ACHN (cell line): ENCODE measurements at places on chromosomes 7 and 10.

DNA sequence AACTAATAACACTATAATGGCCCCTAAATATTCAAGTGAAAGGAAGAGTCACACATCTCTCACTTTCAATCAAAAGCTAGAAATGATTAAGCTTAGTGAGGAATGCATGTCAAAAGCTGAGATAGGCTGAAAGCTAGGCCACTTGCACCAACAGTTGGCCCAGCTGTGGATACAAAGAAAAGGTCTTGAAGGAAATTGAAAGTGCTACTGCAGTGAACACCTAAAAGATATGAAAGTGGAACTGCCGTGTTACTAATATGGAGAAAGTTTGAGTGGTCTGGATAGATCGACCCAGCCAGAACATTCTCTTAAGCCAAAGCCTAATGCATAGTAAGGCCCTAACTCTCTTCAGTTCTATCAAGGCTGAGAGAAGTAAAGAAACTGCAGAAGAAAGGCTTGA lies 12.1 kb upstream of the SNX13 start:
- DNase-seq, result no peak

DNA sequence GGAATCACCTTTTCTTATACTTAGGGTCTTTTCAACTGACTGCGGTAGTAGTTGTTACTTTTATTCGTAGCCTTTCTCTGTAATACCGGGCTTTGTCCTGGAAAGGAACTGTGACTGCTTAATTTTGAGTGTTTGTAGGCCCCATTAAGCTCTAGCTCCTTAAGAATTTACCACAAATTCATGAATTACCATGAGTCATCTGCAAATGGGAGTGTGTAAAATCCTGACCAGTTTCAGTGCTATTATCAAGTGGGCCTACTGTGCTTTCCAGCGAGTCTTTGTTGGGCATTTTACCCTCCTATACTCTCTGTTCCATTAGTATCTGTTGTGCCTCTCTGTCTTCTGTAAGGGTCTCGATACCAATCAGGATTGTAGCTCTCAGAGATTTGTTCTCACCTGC lies 49.7 kb downstream of the ZMYND11 start:
- DNase-seq, result peak; percentile 6

DNA sequence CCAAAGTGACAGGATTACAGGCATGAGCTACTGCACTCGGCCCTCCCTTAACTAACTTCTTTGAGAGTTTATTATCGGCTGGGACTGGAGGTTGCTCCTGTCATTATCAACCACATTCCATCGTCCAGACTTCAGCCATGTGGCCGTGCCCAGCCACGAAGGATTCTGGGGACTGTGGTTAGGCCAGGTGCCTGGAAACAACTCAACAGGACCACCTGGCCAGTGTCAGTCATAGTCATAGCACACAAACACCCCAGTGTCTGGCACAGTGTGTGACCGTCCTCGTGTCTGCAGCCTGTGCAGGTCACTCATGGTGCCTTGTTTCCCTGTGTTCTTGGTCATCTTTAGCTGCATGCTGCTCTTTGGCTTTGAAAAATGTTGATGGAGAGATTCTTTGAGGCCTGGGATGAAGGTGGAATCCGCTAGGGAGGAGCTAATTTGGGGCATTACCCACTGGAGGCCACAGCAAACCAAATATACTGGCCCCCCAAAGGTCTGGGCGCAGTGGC lies 12.7 kb upstream of the AMZ1 start:
- no peak for DNase-seq

DNA sequence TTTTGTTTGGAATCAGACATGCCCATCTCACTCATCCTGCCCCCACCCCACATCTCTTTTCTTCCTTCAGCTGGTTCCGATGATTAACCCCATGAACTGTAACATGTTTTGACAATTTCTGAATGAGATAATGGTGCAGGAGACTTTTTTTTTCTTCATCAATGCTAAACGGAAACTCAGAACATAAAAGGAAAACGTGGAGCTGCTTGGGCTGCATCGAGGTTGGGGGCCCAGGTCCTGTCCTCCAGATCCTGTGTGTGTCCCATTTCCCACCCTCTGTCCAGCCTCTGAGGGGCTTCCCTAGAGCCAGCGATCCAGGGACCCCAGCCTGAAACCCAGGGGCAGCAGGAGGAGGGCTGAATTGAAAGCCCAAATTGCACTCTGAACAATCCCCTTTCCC lies 263.8 kb upstream of the GRB10 start:
- no peak for DNase-seq

- DNase-seq, result no peak
These were observed 2.9 kb downstream of the ELN start for GRCh38 chr7:74030861-74031260.

DNA sequence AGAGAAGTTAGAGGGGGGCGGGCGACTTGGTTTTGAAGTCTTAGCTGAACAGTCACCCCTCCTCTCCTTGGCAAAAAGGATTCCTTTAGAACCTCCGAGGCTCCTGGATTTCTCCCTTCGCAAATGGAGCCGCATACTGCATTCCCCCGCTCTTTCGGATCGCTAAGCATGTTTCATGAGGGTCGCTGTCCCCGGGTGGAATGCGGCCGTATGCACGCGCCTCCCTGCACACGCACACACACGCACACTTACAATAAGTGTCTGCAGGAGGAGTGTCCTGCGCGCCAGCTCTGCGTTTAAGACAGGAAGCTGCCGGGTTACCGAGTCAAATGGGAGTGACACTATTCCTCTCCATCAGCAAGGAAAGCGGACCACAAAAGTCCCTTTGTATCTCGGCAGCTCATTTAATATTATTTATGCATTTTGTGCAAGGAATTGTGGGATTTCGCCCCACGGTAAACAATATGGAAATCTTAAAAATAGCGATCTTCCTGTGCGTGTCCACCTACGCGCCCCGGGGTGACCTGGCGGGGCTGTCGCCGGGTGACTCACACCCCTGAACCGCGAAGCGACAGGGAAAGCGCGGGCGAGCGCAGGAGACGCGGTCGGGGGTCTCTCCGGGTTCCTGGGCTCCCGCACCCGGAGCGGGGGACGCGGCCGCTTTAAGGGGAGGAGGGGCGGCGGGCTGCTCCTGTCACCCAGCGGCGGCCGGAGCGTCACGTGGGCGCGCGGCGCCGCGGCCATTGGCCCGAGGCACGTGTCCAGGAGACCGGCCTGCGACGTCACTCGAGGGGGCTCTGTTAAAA lies 988 bp upstream of the EN2 start:
- DNase-seq, result peak; percentile 89

DNA sequence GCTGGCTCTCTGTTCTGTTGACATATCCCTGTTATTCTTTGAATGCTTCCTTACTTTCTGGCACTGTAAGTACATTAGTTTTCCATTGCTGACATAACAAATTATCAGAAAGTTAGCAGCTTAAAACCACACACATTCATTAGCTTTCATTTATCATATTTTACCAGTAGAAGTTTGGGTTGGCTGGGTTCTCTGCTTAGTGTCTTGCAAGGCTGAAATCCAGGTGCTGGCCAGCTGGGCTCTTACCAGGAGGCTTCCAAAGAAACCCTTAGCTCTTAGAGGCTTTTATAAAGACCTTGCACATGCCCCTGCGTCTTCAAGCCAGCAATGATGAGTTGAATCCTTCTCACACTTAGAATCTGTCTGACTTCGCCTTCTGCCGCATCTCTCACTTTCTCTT lies 160.6 kb downstream of the MLLT10 start:
- DNase-seq, result no peak

DNA sequence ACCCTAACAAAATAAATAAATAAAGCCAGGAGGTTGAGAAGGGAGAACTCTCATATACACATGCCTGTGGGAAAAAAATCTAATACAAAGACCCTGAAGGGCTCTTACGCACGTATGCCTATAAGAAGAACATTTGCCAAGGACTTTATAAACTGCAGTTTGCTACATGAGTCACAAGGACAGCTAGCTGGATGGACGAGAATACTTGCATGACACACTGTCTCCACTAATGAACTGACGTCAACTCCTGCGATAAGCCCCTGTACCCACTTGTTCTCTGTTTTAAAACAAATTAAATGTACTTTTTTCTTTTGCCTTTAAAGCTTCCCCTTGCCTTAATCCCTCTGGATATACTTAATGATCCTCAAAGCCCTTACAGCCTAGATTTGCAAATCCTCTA lies 374.6 kb upstream of the GHITM start:
- DNase-seq, result no peak

DNA sequence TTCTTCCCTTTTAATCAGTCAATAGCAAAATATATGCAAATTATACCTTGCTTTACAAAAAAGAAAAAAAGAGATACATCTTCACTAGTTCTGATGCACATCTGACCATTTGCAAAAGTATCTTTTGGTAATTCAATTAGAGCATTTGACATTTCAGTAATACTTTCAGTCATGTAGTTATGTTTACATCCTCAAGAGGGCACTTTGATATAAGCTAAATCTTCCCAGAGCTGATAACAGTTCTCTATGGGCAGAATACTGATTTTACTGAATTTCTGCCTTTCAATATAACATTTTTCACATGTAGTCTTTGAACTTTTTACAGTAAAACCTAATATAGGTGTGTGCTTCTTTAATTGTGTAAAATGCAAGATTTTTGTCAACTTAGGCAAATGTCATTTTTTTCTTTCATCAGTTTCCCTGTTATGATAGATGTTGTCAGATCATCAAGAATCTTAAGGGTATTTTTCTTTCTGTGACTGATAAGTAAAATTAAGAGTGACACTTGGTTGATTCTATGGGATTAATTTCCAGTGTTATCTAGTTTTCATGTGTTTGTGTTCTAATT lies 703.5 kb upstream of the SEMA3D start:
- DNase-seq, result peak; percentile 62

- DNase-seq, result no peak
These were observed 13.2 kb upstream of the UNCX start for GRCh38 chr7:1219498-1219897.

DNA sequence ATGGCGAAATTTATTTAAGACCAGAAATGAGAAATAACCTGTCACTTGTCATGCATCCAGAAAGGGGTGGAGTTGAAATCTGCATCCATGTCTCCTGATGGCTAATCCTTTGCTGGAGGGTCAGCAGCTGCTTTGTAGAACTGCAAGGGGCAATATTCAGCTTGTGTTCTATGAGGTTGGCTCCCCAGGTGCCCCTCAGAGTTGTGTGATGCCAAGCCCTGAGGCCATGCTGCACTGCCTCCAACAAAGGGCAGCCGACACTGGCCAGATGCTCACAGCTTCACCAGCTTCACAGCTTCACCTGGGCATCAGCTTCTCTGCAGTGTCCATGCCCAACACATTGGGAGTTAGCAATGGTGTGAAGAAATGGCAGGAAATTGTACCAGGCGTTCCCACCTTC lies 64.0 kb upstream of the TMEM72 start:
- no peak for DNase-seq

- no peak for DNase-seq
These were observed 42.6 kb downstream of the MAP3K8 start for GRCh38 chr10:30476511-30477155.

GRCh38 chr10:43190289-43190688 lies 52.0 kb downstream of the CSGALNACT2 start:
- DNase-seq, result no peak

DNA sequence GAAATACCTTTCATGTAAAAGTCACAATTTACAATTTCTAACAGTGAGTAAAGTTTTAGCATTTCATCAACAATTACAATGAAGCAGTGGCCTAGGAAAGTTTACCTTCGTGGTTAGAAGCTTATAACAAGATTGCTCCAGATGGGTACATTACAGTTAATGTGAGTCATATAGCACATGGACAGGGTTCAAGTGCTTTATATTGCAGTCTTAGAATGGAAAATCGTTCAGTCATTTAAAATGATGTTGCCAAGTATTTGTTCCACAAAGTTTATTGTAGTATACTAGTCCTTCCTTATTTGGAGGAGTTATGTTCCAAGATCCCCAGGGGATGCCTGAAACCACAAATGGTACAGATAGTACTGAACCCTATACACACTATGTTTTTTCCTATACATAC lies 174.6 kb upstream of the TARP start:
- DNase-seq, result no peak

GRCh38 chr7:92834507-92835260 lies 1.7 kb downstream of the CDK6 start:
- peak; percentile 39 for DNase-seq

DNA sequence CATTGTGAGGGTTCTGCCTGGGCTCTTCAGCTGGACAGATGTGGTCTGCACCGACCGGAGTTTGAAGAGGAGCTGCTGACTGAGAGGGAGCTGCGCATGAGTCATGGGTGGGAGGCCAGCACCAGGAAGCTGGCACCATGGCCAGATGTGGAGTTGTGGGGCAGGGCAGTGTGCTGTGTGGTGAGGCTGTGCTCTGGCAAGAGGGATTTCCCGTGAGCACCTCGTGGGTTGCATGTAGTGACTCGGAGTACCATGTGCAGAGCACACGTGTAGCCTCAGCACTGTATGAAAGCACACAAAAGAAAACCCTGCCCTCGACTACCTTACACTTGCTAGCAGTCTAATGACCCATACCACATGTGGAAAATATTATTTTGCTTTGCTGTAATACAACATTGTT lies 103.4 kb downstream of the WNT2 start:
- DNase-seq, result no peak

DNA sequence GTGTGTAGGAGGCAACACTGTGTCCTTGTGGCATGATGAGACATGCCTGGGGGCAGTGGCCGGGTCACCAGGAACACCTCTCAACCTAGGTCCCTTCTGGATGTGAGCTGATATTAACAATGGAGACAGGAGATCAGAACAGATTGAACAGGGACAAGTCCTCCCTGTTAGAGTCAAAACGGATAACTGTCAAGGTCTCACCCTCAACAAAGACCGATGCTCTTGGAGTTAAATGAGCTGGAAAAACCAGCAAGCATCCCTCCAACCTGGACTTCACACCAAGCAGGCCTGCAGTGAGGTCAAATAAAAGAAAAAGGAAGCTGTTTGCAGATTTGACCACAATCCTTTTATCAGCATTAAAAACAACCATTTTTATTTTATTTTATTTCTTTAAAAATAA lies 49.0 kb downstream of the SLIT1 start:
- no peak for DNase-seq

GRCh38 chr7:123658023-123658422 lies 2.4 kb downstream of the LMOD2 start:
- DNase-seq, result no peak

DNA sequence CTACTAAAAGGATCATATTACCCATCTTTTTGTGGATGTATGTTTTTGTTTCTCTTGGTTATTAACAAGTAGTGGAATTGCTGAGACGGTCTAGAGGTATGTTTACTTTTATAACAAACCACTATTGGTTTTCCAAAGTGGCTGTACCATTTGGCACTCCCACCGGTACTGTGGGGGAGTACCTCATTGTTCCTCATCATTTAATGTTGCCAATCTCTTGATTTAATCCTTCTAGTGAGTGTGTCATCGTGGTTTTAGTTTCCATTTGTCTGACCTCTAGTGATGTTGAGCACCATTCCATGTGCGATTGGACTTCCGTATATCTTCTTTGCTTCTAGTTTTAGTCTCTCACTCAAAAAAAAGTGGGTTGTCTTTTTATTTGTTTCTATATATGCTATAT lies 50.4 kb downstream of the RBM33 start:
- no peak for DNase-seq

GRCh38 chr7:23570592-23571200 lies 26.5 kb upstream of the CCDC126 start:
- DNase-seq, result peak; percentile 84

- no peak for DNase-seq
These were observed 743 bp downstream of the ADAP1 start for GRCh38 chr7:953547-954327.
